ENCODE measurements at places on chromosomes 4 and X.

DNA sequence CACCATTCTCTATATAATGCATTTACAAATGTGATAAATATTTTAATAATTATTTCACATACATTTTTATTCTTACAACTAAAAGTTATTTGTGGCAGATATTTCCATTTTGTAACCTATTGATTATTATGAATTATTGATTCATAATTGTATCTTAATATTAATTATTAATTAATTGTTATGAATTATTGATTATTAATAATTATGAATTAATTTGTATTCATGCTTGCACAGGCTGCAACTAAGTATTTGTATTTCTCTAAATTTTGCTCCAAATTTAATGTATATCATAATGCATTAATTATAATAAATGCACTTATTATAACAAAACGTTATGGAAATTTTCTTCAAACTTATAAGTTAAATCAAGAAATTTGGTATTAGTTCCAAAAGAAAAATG, 929.7 kb downstream of the PCDH7 start:
- no peak for DNase-seq

DNA sequence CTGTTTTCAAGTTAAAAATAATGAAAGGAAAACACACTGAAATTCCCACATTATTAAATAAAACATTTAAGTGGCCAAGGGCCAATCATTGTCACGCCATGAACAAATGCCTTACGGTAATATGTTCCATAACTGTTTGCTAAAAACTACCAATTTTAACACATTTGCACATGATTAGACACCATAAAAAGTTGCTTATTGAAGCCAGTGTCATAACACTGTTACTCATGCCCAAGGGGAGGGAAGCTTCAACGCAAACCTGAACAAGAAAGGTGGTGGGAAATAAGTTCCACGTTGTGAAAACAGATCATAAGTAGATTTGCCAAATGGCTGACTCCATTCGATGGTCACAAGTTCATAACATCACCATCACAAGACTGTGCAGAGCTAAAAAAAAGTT, 739.3 kb upstream of the FAM241A start:
- DNase-seq = no peak

- DNase-seq = no peak
Measured at GRCh38 chr4:7151668-7152227, 40.6 kb upstream of the SORCS2 start.

DNA sequence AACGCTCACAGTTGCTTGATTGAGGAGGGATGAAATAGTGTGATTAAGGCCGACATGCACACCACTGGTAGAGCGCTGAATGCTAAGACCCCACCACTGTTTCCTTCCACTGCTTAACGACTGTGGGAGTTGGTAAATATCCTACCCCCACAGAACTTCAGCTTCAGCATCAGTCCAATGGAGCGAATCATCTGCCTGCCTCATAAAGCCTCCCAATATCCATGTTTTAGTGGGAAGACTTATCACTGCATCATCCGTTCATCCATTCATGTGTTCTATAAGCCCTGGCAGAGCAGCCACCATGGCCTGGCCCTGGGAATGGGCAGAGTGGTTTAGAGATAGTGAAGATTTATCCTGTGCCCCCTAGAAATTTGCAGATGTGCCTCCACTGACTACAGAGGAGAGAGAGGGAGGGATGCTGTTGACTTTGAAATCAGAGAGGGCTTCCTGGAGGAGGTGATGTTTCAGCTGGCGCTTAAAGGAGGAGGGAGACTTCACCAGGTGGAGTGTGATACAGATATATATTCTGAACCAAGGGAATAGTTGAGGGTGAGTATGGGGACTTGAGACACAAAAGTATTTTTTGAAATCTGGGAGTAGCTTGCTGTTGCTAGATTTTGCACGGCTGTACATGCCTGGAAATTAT, 71.9 kb upstream of the STX18 start:
- DNase-seq = peak; percentile 73

- DNase-seq = no peak
Measured at GRCh38 chr4:10944321-10944720, 259.8 kb upstream of the CLNK start.

GRCh38 chrX:134764202-134764785, 106.0 kb upstream of the PLAC1 start:
- peak; percentile 46 for DNase-seq

DNA sequence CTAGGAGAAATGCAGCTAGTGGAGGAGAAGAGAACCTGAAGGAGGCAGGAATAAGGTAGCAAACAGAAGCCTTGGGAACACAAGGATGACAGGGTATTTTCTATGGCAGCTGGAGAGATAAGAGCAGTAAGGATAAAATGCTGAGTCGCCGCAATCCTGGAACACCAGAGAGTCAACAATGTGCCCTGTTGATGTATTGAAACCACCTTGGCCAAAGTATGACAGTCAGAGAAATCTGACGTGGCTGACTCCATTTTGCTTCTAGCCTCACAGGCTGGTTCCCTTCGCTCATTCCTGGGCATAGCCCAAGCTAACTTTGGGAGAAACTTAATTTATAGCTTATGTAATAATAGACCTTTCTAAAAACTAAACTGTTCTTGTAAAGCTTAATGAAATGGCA, 56.6 kb upstream of the C4orf54 start:
- no peak for DNase-seq

DNA sequence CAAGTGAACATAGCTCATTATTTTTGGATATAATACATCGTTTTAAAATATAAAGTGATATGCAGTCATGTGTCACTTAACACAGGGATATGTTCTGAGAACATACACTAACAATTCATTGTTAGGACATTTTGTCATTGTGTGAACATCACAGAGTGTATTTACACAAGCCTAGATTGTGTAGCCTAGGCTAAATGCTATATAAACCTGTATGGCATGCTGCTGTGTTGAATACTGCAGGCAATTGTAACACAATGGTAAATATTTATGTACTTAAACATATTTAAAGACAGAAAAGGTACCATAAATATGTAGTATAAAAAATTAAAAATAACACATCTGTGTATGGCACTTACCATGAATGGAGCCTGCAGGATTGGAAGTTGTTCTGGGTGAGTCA, 44.9 kb upstream of the GPRIN3 start:
- DNase-seq = no peak

- no peak for DNase-seq
Measured at GRCh38 chr4:126955292-126956183, 677.2 kb upstream of the INTU start.

GRCh38 chrX:39331082-39331704, 529.9 kb downstream of the MID1IP1 start:
- no peak for DNase-seq

DNA sequence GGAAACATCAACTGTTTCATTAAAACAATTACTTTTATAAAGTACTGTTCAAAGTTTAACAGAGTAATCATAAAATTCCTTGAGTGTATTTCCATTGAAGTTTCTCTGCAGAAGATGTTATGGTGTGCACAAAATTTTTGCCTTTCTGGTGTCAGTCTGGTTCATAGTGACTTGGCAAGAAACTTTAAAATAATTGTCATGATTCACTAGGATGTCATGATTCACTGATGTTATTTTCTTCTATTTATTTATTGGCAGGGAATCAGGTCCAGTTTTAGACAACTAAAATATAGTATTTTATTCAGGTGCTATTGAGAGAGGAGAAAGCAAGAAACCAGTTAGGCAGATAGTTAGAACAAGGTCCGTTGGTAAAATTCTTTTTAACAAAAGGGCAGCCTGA, 3.8 kb downstream of the UGT2A1 start:
- no peak for DNase-seq

GRCh38 chr4:181890911-181891310, 352.3 kb upstream of the TENM3 start:
- no peak for DNase-seq

- no peak for DNase-seq
Measured at GRCh38 chr4:103158760-103159159, 39.4 kb downstream of the CENPE start.

GRCh38 chr4:76831711-76832373, 66.1 kb downstream of the SOWAHB start:
- peak; percentile 15 for DNase-seq

DNA sequence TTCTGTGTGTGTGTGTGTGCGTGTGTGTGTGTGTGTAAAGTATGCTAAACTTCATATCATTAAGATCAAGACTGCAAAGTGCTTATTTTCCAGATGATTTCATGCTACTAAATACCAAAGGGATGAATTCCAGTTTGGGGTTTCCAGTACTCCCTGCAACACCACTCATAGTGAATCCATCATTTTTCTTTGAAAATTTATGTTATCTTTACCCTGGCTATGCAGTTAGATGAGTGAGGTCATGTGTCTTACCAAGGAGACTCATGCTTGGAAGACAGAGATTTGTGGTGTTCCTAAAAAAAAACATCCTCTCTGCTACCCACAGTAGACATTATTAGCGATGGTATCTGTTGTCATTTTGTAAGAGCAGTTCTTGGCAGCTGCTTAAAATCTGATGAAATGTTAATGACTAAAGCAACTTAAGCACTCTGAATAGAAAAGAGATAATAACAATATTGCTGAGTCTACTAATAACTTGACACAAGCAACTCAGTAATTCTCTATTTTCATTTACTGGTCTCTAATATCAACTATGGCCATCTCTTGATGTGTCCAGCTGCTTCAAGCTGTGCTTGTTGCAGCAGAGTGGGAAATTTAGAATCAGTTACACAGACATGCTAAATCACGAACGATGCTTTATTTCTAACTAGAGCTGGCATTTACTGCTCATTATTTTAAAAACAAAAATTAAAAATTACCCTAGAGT, 1953.0 kb upstream of the IGFBP7 start:
- DNase-seq = no peak

- DNase-seq = no peak
Measured at GRCh38 chr4:151721466-151721865, 39.3 kb downstream of the GATB start.

DNA sequence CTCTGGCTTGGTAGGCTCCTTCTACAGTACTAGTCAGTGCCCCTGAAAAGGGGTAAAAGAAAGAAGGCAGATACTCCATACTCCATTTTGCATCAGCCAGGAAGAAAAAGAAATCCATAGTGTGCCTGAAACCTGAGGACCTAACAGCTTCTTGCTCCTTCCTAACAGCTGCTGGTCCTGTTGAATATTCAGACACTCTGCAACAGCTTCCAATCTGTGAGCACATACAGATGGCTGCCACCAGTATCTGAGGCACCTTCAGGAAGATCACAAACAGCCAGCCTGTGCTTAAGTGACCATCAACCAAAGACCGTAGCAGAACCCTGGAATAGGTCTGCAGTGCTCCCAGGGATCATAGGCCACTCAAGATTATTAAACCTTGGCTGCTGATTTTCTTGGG, 4.3 kb downstream of the GIMD1 start:
- no peak for DNase-seq

DNA sequence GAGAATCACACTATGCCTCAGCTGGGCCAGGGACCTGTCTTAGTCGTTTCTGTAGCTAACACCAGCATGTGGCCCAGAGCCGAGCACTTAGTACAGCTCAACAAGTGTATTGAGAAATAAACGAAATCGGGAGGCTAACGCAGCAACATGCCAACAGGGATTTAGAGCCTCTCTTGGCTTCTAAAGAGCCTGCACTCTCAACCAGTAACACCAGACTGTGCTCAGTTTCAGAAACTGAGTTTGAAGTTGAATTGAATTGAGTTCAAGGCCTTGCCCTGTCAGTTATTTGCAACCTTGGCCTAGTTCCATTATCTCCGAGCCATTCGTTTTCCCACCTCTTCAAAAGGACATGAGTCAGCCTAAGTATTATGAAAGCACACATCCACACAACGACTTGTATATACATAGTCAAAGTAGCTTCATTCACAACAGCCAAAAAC, 71.3 kb upstream of the LDB2 start:
- peak; percentile 75 for DNase-seq

GRCh38 chrX:29561417-29561816, 653.9 kb upstream of the MAGEB2 start:
- DNase-seq = no peak

GRCh38 chrX:47501226-47502074, 18.4 kb upstream of the ZNF41 start:
- DNase-seq = peak; percentile 70

Measured in EH (cell line).